ENCODE measurements at places on chromosomes 6 and 20.

GRCh38 chr6:103335412-103335811 lies 1524.3 kb downstream of the HACE1 start:
- no peak for DNase-seq

DNA sequence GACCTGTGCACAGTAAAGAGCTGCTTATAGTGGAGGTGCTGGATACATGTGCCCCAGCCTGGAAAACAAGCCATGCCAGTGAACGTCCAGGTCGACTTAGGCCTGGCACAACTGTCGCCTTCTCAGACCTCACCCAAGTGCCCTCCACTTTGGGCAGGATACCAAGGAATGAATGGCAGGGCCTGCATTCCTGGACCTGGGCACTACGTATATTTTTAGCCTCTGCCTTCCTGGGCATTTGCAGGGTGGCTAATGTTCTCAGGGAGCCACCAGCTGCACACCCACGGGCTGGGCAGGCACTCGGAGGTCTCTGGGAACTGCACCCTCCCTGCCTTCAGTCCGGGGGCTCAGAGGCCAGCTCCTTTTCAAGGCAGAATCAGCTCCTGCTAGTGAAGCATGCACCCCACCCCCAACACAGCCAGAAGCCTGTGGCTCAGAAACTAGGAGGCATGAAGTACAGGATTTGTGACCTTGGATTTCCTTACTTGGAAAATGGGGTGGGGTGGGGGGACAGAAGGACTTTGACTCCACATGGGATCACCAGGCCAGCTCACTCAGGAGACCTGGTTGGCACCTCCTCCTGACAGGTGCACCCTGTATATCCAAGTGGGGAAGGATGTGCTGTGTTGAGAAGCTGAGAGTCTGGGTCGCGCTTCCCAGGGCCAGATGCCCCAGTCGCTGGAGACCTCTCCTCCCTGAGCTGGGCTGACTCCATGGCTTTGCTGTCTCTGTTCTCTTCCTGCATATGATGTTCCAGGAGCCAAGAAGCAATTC lies 2.5 kb upstream of the LSM14B start:
- no peak for DNase-seq

GRCh38 chr6:27188061-27188884 lies 59.2 kb upstream of the PRSS16 start:
- peak; percentile 18 for DNase-seq

DNA sequence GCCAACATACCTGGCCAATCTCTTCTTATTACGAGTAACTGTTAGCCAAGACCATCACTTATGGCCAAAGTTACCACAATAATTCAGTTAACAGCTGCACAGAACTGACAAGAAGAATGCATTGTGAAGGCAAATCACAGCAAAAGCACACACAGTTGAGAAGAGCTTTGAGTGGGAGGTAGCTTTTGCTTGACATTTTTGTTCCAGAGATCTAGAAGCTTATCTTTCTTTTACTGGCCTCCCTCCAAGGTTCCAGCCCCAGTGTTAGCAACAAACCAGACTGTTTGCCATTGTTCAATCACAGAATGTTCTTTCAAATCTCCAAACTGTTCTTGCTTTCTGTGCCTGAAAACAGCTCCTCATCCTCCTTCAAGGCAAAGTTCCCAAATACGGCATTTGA lies 35.9 kb upstream of the IRAK1BP1 start:
- DNase-seq, result no peak

DNA sequence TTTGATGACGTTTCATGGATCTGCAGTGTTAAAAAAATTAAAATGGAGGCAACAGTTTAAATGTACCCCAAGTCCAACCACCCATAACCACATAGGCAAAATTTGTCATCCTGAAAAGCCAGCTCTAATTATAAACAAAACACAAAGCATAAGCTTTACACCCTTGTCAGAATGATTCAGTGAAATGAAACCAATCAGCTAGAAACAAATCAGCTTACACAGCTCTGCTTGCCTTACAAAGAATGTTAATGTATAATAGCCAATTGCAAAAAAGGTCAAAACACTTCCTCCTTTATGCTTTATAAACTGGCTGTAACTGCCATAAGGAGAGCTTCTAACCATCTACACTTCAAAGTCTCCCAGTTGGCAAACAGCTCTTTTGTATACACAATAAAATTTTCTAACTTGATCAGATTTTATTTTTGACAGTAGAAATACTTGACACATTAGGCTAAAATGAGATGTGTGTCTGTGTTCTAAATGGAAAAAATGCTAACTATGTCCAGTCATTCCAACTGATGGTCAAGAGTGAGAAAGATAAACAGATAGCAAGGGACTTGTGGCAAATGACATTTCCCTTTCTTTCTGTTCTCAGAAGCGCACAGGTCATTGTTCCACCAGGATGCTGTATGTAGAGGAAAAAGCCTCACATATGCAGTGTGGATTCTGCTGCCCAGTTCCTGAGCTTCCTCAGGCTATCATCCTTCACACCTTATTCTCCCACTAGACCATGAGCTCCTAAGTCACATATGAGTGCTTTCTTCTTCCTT lies 344.3 kb upstream of the ID4 start:
- DNase-seq, result no peak
